NCI-H82 (cell line): ENCODE measurements at places on chromosomes 2 and 18.

- DNase-seq, result no peak
Measured at GRCh38 chr2:223914324-223914723, 30.8 kb downstream of the WDFY1 start.

DNA sequence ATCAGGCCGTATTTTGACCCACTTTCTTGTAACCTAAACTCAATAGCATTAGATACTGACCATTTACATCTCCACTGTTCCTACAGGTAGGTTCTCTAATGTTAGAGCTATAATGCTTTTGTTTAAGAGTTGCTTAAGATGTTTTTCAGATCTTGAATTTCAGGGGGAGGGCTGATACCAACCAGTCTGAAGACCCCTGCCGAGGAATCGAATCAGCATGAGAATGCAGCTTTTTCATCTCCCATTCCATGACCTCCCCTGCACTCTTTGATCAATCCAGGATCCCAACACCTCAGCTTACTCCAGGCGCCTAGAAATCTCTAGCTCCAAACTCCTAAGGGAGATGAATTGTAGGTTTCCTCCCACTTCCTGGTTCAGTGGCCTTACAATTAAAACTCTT is 120.5 kb upstream of the MC4R start:
- no peak for DNase-seq

DNA sequence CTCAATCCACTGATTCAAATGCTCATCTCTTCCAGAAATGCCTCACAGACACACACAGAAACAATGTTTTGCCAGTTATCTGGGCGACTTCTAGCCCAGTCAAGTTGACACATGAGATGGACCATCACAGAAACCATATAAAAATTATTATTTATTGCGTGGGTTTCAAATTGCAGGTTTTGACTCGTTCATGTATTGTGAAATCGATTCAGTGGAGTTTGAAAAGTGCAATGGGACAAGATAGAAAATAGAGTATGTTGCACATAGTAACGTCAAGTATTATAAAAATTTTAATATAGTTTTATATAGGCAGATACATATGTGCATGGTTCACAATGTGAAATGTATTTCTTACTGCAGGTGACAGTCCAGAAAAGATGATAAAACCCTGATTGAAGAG is 100.8 kb downstream of the MRPS9 start:
- DNase-seq, result no peak

DNA sequence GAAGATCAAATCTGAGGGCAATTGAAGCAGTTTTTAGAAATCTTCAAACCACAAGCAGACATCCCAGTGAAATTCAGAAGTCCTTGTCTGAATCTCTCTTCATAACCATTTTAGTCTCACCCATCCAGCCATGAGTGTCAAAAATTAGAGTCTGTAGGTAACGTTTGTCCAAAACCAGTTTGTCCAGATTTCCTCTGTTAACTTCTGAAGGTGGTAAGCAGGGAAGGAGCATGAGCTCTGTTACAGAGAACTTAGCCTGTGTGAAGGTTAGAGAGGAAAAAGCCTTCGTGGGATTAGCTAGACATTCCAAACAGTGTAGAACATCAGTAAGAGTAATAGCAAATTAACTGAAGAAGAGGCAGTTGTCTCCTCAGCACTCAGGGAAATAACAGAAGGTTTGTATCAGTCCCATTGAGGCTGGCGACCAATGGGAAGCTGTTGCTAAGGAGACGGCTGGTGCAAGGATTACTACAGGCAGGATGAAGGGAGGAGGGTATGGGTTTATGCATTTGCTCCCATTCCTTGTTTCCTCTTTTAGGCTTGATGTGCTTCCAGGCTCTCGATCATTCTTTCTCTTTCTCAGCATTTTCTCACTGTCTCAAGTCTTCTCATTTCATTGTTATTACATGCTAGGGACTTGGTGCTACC is 8.7 kb upstream of the GPR155 start:
- peak; percentile 55 for DNase-seq

DNA sequence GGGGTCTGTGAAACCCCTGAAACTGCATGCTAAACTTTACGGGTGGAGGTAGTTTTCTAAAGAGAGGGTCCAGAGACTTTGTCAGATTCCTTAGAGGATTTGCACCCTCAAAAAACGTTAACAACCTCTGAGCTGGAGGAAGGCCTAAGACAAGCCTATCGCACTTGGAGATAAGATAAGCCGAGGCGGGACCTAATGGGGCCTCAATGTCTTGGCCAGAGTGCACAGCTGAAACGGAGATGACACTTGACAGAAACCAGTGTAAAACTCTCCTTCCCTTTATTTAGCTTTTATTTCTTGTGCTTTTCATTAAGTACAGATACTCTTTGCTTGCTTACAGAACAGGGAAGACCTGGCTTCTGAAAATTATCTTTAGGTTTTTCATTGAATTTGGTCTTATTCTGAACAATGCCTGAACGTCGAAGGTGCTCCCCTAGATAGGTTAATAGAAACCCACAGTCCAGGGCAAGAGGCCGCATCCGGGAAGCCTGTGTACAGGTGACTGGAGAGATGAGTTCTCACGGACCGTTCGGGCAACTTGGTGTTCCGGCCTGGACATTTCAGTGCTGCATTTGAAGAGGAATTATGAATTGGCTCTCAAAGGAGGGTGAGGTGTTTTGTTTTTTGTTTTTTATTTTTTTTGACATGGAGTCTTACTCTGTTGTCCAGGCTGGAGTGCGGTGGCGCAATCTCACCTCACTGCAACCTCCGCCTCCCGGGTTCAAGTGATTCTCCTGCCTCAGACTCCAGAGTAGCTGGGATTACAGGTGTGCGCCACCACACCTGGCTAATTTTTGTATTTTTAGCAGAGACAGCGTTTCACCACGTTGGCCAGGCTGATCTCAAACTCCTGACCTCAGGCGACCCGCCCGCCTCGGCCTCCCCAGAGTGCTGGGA is 49.7 kb downstream of the SH3BP4 start:
- DNase-seq, result no peak

- peak; percentile 97 for DNase-seq
Measured at GRCh38 chr2:146807568-146808168, 1037.2 kb upstream of the ACVR2A start.

- no peak for DNase-seq
Measured at GRCh38 chr18:31102941-31103340, 720 bp upstream of the DSC2 start.
